Activated naive CD4-positive, alpha-beta T cell treated with Interleukin-2 at 50 U/mL for 16 hours (primary cell): ENCODE measurements at places on chromosomes 12 and 14.

- DNase-seq, result no peak
Measured at GRCh38 chr12:95411466-95411865, 62.5 kb upstream of the METAP2 start.

DNA sequence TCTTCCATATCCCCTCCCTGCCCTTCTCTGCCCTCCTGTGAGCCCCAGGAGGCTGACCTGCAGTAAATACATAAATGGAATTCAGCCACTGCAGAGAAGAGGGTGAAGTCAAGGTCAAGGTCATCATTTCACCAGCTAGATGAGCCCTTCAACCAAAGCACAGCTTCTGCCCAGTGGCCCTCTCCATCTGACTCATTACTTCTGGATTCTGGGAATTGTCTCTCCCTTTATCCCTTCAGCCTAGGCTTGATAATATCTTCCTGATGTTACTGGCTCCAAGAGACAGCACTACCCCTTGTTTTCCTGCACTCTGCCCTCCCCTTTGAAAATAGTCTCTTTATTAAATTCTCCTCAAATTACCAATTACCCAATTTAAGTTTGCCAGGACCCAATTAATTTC, 64.5 kb downstream of the TTC9 start:
- DNase-seq, result no peak

DNA sequence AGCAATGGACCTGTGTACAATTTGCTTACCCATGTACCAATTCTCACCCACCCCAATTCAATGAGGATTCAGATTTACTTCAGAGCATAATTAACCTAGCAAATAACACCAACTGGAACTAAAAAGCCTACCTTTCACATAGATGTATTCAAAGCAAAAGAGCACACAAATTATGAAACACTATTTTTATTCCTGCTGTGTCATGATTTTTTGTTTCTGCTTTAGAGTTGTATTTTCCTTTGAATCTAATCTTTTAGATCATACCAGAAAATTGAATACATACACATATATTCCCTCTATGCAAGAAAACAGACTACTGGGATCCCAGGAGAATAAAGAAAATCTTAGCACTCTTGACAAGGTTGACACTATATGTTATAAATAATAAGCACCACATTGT, 5.9 kb downstream of the KICS2 start:
- no peak for DNase-seq

- no peak for DNase-seq
Measured at GRCh38 chr14:76280221-76280620, 95.7 kb upstream of the ESRRB start.

GRCh38 chr14:99806836-99807235, 13.6 kb downstream of the EML1 start:
- no peak for DNase-seq

GRCh38 chr14:50083467-50084337, 32.7 kb downstream of the VCPKMT start:
- peak; percentile 74 for DNase-seq

- no peak for DNase-seq
Measured at GRCh38 chr14:69500736-69501135, 16.2 kb downstream of the PLEKHD1 start.

- no peak for DNase-seq
Measured at GRCh38 chr14:102592763-102593060, 263 bp downstream of the RCOR1 start.

DNA sequence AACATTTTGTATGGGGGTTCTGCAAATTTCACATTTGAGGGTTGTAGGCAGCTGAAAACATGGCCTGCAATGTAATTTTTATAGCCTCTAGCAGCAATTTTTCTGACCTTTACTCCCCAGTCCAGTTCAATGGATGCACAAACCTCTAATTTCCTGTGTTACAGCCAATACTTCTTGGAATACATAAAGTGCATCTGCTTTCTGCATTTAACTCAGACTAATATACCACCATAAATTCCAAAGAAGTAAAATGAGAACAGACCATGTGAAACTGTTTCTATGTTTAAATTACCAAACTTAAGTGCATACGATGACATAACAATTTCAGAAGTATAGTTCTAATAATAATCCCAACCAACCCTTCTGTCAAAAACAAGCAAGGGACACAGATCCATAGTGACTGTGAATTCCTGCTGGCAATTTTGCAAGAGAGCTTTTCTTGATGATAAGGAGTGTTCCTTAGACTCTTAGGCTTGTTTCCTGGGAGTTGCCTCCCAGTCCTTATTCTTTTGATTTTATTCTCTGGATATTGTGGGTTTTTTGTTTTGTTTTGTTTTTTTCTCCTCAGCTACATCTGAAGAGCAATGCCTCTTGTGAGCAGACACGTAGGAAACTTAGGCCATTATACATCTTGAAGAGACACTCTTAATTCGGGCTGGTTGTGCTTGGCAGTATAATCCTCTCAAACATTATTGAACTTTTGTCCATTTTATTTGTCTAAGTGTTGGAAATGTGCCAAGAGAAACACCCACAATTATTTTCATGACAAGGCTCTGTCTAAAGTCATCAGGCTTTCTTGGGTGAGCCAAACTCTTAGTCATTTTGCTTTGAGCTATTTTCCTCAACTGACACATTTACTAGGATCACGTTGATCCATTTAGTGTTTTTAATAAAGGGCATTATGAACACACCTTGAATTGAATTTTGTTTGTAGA, 51.3 kb upstream of the RERGL start:
- no peak for DNase-seq

- DNase-seq, result no peak
Measured at GRCh38 chr14:49218436-49219092, 367.6 kb downstream of the RPS29 start.

- DNase-seq, result peak; percentile 51
Measured at GRCh38 chr12:46303039-46303666, 34.3 kb upstream of the SLC38A1 start.

- DNase-seq, result no peak
Measured at GRCh38 chr12:115543269-115543668, 734.2 kb downstream of the MED13L start.

GRCh38 chr12:18323159-18323558, 61.8 kb downstream of the PIK3C2G start:
- no peak for DNase-seq

DNA sequence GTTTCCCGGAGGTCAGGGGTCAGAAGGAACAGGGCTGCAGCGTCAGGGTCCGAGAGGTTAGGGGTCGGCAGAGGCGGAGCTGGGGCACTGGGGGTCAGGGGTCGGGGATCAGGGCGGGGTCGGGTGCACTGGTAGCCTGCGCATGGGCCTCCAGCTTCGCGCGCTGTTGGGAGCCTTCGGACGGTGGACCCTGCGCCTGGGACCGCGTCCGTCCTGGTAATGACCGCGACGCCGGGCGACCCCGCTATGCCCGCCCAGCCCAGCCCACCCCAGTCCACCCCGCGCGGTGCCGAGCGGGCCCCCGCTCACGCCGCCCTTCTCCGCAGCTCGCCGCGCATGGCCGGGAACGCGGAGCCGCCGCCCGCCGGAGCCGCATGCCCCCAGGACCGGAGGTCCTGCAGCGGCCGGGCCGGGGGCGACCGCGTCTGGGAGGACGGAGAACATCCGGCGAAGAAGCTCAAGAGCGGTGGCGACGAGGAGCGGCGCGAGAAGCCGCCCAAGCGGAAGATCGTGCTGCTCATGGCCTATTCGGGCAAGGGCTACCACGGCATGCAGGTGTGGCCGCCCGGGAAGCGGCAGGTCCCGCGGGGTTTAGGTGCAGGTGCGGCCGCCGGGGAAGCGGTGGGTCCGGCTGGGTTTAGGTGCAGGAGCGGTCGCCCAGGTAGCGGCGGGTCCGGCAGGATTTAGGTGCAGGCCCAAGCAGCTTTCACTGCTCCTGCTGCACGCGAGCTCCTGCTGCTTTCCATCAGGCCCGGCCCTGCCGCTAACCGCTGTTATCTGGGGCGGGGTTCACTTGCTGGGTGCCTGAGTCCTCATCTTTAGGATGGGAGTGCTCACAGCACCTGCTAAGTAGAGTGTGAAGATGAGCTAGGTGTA, 743 bp downstream of the PUS1 start:
- DNase-seq, result peak; percentile 46

- no peak for DNase-seq
Measured at GRCh38 chr12:13126494-13126893, 23.0 kb upstream of the GSG1 start.

DNA sequence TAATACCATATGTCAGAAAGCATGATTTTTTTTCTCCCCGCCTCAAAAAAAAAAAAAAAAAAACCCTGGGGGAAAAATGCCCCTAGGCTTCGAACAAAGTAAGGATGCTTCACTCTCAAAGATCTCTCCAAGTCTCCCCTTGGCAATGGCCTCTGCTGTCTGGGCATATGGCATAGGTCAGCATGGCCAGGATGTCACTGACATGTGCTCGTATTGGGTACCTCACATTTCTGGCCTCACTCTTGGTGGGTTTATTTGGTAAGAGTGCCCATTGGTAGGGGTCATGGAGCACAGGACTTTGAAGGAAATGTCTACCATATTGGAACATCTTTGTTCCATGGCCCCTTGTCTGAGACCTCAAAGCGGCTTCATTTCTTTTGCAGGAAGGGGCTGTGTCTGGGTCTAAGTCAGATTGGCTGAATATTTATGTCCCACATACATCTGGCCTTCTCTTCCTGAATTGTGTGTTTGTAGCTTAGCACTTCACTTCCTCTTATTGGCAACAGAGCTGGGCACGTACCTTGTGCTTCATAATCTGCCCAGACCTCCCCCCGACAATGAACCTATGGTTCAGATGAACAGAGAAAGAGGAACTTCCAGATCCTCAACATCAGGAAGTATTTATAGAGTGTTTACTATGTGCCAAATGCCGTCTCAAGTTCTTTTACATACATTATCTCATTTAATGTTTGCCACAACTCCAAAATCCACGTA, 36.3 kb upstream of the OAS1 start:
- no peak for DNase-seq

- peak; percentile 58 for DNase-seq
Measured at GRCh38 chr12:110281549-110282299, 677 bp downstream of the ATP2A2 start.

DNA sequence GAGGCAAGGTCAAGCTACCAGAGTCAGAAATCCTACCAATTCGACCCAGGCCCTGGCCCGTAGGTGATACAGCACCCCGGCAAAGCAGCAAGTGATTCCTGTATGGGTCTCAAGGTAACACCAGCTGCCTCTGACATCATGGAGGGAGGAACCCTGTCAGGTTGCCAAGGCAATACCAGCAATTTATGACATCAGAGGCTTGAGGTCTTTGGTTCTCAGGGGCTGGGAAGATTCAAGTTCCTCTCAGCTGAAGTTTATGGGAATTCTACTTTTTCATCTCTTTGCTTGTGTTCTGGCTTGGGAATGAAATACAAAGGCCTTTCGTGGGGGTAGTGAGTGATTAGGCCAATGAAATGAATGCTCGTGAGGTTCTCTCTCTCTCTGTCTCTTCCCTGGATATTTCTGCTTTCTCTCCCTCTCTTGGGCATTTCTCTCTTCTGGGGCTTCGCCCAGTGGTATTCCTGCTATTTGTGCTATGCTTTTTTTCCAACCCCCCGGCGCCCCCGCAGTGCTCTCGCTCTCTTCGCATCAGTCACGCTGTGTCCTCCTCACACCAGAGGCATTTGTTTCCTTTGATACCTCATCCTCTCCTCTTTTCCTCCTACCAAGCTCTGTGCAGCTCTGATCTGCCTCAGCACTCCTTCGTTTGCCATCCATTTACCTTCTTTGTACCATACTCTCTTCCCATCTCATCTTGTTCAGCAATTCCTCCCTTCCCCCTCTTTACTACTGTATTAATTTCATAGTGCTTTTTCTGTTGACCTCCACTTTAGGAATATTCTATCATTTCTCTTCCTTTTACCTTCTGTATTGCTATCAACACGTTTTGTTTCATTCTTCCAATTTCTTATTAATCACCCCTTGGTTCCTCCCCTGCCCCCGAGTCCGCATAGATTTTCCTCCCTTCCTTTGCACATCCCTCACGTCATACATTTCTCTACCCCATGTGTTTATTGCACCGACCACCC, 2.9 kb downstream of the ZFHX2 start:
- DNase-seq, result no peak

DNA sequence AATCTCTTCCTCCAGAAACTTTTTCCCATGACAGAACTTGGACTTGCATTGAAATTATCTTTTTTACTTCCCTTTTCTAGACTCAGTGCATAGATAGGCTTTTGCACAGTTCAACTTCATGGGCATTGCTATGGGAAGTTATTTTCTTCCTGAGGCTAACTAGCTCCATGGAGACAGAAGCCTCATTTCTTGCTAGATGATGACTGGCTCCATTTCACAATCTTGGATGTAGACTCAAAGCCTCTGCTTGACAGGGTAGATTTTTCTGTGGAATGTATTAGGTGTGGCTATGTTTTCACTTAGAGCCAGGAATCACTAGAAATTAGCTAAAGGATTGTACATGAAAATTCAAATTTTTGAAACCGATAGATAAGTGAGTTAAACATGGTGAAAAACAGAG, 884.1 kb upstream of the MGAT4C start:
- no peak for DNase-seq

- DNase-seq, result peak; percentile 31
Measured at GRCh38 chr14:102140027-102140749, 491 bp downstream of the WDR20 start.

GRCh38 chr14:95210699-95211098, 53.4 kb upstream of the DICER1 start:
- no peak for DNase-seq

DNA sequence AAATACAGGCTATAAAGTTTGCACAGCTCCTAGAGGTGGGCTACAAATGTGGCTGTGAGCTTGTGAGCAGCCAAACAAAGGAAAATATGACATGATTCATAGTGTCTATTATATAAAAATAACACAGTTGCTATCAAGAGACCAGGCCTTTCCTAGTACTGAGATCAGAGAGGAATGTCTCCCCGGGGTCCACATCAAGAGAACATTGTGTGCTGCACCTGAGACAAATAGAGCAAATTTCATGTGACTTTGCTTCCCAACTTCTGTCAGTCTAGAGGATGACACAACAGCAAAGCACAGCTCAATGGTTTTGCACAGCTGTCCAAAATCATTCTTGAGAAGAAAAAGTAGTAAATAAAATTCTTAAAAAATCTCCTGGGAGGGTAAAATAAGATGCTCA, 297.5 kb upstream of the PRKD1 start:
- no peak for DNase-seq

GRCh38 chr12:123801573-123802178, 39.6 kb downstream of the DNAH10 start:
- DNase-seq, result no peak

DNA sequence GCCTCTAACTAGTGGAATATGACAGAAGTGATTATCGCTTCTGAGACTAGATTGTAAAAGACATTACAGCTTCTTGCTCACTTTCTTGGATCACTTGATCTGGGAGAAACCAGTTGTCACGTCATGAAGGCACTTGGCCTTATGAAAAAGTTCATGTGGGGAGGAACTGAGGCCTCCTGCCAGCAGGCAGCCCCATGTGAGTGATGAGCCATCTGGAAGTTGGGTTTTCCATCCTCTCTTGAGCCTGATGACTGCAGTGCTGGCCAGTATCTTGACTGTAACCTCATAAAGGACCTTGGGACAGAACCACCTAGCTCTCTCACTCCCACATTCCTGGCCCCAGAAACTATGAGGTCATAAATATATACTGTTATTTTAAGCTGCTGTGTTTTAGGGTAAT, 28.0 kb downstream of the TTLL5 start:
- no peak for DNase-seq

GRCh38 chr14:80213602-80214001, 2.3 kb upstream of the DIO2 start:
- DNase-seq, result no peak
